Activated naive CD8-positive, alpha-beta T cell treated with anti-CD3 and anti-CD28 coated beads for 36 hours (primary cell): ENCODE measurements at places on chromosomes 7 and 10.

DNA sequence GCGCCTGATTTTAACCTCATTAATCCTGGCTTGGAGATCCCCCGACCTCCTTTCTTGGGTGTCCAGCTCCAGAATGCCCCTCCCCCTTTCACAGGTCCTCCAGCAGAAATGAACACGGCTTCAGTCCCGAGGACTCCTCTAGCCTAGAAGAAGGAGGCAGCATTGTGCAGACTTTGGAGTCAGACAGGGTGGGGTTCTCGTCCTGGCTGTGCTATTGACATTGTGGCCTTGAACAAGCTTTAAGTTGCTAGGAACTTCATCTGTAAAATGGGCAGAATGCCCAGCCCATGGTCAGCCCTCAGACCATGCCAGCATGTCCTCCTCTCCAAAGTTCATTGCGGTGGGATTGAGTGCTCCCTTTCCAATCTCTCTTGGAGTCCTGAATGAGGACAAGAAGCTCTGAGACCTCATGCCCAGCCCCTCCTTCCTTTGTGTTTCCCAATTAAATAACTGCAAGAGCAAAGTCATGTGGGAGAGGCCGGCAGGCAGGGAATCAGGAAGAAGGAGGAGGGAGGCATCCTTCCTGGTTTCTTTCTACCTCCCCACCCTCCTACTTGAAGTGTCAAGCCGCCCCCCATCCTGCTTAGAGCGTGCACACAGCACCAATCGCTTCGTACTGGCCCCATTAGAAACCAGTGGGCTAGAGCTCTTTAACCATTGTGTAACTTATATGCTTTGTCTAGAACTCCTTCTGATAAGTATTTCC, 86.4 kb downstream of the RBM20 start:
- DNase-seq, result no peak

DNA sequence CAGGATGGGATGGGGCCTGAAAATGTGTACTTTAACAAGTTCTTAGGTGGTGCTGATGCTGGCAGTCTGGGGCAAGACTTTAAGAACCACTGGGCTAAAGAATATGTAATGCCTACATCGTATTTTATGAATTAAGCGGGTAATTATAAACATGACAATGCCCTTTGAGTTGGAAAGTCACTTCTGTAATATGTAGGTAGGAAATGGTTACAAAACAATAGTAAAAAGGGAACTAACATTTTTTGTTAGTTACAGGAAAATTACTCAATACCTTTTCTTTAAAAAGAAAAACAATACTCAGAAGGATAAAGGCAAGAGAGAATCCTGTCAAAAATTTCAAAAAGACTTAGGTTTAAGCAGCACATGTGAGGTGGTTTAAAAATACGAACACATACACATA, 48.3 kb upstream of the STEAP4 start:
- no peak for DNase-seq

DNA sequence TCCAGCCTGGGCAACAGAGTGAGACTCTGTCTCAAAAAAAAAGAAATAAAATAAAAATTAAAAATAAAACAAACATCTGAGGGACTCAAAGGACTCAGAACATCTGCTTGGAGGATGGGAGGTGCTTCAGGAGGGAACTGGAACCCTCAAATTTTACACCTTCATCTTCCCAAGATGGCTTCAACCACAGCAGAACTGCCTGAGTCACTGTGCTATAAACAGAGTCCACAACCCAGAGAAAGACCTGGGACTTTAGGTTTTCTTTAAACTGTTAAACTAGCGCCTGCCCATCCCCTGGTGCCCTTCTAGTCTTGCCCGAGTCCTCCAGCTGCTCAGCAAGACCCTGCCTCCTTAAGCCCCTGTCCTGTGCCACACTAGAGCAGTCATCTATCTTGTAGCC, 40.8 kb downstream of the RGS10 start:
- DNase-seq, result no peak

DNA sequence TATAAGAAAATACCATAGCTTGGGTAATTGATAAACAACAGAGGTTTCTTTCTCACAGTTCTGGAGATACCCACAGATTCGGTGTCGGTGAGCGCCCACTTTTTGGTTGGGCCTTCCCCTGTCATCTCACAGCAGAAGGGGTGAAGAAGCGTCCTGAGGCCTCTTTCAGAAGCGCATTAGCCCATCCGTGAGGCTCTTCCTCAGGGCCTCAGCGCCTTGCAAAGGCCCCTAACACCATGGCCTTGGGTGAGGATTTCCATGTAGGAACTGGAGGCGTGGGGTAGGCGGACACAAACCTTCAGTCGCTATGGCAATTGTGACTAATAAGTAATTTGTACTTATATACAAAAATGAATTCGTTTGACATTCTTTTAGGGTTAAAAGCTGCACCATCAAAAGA, 316.0 kb downstream of the PTPRN2 start:
- DNase-seq, result no peak

- no peak for DNase-seq
Observed at GRCh38 chr10:74097776-74098175, 52.9 kb downstream of the AP3M1 start.

DNA sequence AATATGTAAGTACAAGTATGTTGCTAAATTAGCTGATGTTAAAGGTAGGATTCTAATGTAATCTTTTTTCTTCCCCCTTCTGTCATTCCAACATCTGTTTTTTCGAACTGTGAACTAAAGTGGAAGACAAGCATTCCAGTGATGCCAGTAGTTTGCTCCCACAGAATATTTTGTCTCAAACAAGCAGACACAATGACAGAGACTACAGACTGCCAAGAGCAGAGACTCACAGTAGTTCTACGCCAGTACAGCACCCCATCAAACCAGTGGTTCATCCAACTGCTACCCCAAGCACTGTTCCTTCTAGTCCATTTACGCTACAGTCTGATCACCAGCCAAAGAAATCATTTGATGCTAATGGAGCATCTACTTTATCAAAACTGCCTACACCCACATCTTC, 62.7 kb downstream of the WAC start:
- DNase-seq, result no peak

GRCh38 chr7:4056552-4057288, 625.4 kb upstream of the FOXK1 start:
- DNase-seq, result no peak

GRCh38 chr7:39271402-39271801, 293.7 kb downstream of the POU6F2 start:
- no peak for DNase-seq

GRCh38 chr7:13639396-13639795, 350.1 kb downstream of the ETV1 start:
- no peak for DNase-seq

- DNase-seq, result no peak
Observed at GRCh38 chr10:86727470-86727869, 28.9 kb upstream of the BMPR1A start.

GRCh38 chr10:96878057-96878456, 46.0 kb downstream of the LCOR start:
- DNase-seq, result no peak

- DNase-seq, result no peak
Observed at GRCh38 chr10:47028466-47028865, 117.2 kb downstream of the PTPN20 start.

DNA sequence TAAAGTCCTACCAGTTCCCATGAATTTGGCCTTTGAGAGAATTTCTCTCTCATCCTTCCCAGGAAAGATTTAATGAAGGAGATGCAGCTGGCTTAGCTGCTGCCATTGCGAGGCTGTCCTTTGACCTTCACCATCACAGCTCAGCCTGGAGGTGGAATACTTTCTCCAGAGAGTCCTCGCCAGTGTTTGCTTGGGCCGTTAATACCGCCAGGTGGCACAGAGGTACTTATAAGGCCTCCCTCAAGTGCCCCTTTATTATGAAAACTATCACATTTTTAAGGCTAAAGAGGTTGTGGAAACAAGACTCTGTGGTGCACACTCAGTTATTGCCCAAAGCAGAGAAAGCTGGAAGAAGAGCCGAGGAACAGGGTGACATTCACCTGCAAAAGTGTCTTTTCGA, 330.6 kb downstream of the CCSER2 start:
- no peak for DNase-seq

DNA sequence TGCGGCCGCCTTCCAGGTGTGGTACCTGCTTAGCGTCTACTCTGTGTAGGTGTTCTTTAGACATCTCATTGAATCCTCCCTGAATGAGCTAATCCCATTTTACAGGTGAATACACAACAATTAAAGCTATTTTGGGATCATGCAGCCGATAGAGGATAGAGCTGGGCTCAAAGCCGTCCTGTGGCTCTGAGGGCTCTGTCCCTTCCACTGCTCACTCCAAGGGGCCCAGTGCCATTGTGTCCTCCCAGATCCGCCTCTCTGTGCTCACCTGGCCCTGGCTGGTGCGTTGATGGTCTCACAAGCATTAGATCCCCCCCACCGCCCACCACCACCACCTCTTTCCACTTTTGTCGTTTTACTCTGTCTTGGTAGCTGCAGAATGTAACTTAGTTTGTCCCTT, 13.1 kb downstream of the NPTX2 start:
- DNase-seq, result no peak

DNA sequence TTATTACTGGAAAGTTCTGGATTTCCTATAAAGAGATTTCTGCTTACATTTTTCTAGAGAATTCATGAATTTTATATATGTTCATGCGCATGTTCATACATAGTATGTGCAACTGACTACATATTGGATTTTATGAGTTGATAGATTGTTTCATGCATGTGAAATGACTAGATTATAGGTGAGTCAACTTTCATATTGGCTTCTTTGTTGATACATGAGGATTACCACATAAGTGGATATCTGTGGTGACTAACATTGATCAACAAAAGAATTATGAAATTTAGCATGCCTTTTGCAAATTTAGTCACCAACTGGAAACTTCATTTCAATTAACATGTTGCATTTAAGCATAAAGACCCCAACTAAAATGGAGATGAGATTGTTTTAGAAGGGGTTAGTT, 99.0 kb downstream of the GNAT3 start:
- DNase-seq, result no peak

DNA sequence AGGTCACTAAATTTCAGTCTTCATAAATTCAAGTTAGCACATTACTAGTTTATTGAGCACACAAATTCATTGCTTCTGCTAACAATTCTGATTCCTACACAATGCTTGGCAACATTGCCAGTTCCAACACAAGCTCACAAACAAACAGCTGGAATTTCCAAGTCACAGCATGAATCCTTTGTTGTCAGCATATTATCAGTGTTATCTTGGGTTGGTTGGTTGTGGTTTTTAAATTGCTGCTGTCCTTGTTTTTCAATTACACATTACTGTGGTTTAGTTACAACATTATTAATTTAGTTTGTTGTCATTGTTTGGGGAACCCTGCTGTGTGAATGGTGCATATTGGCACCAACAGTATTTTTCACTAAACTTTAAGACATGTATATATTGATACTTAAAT, 86.0 kb upstream of the ARID5B start:
- DNase-seq, result no peak

DNA sequence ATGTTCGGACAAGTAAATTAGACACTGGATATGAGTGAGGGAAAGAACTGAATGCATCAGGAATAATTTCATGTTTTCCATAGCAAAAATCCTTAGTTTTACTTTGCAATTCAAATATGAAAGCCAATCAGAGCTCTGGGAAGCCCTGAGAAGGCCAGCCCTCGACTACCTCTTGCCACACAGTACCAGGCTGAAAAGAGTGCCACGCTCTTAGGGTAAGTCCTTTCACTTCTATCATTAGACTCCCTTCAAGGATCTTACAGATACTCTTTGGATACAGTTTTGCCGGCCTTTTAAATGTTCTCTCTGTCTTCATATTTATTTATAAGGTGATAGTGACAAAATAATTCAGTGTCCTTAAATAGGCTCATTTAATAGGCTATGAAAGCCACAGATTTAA, 1.9 kb downstream of the COBL start:
- no peak for DNase-seq

- DNase-seq, result no peak
Observed at GRCh38 chr10:124496150-124496549, 34.5 kb downstream of the LHPP start.

DNA sequence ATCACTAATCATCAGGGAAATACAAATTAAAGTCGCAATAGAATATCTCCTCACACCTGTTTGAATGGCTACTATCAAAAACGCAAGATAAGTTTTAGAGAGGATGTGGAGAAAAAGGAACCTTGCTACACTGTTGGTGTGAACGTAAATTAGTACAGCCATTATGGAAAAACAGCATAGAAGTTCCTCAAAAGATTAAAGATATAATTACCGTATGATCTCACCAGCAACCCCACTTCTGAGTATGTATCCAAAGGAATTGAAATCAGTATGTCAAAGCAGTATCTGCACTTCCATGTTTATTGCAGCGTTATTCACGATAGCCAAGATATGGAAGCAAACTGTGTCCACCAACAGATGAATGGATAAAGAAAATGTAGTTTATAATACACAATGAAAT, 164.4 kb downstream of the ZNF365 start:
- DNase-seq, result no peak

- no peak for DNase-seq
Observed at GRCh38 chr10:93211991-93212390, 138.3 kb downstream of the CYP26A1 start.

DNA sequence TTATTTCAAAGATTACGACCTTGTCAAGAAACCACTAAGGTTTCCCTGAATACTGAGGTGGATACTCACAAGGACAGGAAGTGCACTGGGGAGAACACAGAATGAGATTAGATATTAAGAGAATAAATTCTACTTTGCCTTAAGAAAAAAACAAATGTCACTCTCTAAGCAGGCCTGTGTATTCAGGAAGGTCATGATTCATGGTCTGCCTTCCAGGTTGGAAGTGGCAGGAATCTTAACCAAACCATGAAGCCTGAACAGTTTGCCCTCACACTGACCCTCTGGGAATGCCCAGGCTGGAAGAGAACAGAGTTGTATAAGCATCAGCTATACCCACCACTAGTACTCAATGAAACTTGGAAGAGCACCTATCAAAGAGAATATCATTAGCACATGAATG, 227.6 kb downstream of the DGKI start:
- DNase-seq, result no peak

DNA sequence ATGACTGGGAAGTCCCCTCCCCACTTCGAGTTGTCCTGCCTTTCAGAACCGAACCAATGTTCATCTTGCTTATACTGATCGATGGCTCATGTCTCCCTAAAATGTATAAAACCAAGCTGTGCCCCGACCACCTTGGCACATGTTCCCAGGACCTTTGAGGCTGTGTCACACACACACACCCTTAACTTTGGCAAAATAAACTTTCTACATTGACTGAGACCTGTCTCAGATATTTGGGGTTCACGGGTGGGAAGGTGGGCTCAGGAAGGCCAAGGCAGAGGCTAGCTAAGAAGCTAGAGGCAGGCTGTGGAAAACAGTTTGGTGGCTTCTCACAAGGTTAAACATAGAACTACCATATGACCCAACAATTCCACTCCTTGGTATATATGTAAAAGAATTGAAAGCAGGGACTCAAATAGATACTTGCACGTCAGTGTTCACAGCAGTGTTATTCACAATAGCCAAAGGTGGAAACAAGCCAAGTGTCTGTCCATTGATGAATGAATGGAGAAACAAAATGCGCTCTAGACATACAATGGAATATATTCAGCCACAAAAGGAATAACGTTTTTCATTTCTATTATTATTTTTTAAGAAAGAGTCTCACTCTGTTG, 15.4 kb downstream of the PRF1 start:
- DNase-seq, result no peak

DNA sequence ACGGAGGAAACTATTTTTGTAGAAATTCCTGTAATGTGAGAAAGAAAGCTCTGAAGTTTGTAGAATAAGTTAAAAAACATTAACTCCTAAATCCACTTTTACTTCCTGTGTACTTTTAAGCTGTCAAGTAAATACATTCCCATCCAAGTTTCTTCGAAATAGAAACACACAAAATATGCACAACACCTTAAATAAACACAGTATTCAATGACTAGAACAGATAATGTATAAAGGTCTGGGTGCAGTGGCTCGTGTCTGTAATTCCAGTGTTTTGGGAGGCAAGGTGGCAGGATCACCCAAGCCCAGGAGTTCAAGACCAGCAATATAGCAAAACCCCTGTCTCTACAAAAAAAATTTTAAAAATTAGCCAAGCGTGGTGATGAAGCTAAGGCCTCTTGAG, 121.9 kb upstream of the ODAD2 start:
- DNase-seq, result no peak
